SK-N-MC (cell line): ENCODE measurements at places on chromosomes 2 and 18.
A peak's percentile ranks its signal among the peaks of the same experiment; 100 is the strongest.

- DNase-seq: peak; percentile 78
These were observed 80.0 kb downstream of the EXOC6B start for GRCh38 chr2:72745679-72746368.

DNA sequence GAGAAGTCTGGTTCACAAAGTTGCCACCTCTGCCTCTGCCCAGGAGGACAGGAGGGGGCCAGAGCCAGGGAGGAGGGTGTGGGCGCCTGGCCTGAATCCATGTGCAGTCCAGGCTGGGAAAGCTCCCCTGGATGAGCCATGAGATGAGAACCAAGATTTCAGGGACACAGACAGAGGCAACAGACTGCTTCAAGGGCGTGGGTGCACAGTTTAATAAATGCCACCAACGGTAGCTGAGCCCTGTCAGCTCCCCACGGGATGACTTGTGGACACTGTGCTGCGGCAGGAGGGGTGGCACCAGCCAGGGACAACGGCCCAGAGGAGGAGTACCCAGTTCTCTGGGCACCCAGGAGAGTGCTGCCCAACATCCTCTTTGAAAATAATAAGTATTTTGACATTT lies 15.2 kb downstream of the CAPG start:
- no peak for DNase-seq

- DNase-seq: no peak
These were observed 264.5 kb downstream of the EIPR1 start for GRCh38 chr2:3113122-3113521.

DNA sequence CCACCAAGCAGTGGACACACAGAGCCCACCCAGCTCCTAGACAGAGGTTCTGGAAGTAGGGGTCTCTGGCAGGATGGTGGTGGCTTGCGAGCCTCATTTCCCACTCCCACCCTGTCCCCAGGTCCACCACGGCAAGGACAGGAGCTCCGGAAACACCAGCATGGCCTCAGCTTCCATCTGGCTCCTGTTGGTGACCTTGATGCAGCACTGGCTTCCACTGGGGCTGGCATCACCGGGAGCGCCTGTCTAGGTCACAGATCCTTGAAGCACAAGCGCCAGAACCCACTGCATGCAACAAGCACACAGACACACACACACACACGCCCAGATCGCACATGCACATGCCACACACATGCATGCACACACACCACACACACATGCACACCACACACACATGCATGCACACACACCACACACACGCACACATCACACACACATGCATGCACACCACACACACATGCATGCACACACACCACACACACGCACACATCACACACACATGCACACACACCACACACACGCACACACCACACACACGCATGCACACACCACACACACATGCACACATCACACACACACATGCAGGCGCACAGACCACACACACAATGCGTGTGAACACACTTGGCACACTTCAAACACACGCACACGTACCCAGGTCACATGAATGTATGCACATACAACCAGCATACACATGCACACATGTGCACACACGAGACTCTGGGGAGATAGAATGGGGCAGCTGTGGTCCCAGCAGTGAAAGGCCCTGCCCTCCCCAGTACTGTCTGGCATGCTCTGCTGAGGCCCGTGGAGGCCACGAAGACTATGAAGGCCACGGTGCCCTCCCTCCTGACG lies 63.7 kb downstream of the TWIST2 start:
- no peak for DNase-seq

DNA sequence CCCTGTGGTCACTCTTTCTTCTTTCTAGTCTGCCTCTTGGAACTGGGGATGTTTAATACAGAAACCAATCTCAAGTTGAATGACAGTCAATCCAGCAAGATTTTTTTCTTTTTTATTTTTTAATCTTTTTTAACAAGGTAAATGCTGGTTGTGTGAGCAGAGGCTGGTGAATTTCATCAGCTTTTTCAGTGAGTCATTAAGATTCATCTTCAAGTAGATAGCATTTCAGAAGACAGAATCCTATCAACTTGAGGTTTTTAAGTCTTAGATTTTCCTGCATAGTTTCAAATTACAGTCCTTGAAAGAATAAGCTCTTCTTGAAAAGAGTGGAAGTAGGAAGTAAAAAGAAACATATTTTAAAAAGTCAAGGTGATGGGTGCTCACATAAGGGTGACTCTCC lies 12.4 kb downstream of the SLC8A1 start:
- no peak for DNase-seq

- no peak for DNase-seq
These were observed 350.8 kb downstream of the TRIB2 start for GRCh38 chr2:13067508-13067907.

GRCh38 chr18:58359218-58359617 lies 269.7 kb downstream of the ALPK2 start:
- no peak for DNase-seq
